CD4-positive, alpha-beta memory T cell (primary cell): ENCODE measurements at places on chromosomes 6 and 20. TPM values are rescaled to one million over a fixed set of nuclear protein-coding genes. Genes with fewer than 3 reads are reported as not detected.

CCN2 gene
- polyA plus RNA-seq: not detected

ENPP1 gene
- 0.03 TPM for polyA plus RNA-seq

ACTL10 gene
- 5.3 TPM for polyA plus RNA-seq

EPHA7 gene
- not detected for polyA plus RNA-seq

DNAAF9 gene
- 1.6 TPM for polyA plus RNA-seq

MMP24 gene
- polyA plus RNA-seq: 0.07 TPM

FAM217A gene
- not detected for polyA plus RNA-seq

POPDC3 gene
- not detected for polyA plus RNA-seq

DNA sequence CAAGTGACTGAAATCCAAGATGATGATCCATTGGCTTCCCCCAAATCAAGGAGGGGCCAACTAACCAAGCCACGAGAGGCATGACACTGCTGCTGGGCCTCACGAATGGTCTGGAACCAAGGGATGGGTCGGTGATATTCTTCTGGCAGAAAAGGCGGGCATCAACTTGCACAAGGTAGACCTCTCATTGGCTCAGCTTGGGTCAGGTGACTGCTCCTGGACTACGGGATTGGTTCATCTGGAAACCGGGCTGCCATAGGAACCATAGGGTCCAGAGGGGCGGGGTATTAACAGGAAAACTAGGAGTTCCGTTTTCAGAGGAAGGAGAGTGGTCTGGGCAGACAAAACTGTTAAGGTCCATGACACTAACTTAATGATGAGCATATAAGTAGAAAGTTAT lies 100.9 kb downstream of the TFAP2C start:
- H3K36me3 ChIP-seq: no peaks in the 10 kb centered on the region
- no peak overlapping the region for H3K4me3 ChIP-seq

DNA sequence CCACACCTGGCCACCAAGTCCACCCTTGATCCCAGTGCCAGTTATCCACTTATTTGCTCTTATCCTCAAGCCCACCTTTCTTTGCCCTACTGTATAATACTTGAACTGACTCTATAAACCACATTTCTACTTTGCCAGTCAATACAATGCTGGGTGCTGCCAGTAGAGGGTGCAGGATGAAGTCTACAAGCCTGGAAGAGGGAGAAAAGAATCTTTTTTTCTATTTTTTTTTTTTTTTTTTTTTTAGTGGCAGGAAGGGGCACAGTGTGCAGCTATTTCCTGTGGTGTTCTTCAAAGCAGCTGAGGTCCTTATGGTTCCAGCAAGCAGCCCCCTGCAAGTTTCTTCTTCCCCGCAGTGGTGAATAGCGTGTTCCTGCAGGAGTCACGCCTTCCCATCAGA lies 22.2 kb upstream of the GABRR1 start:
- peak; percentile 30 for DNase-seq
- H3K27me3 ChIP-seq: no peaks in the 10 kb centered on the region
- no peaks in the 10 kb centered on the region for H3K36me3 ChIP-seq

DNA sequence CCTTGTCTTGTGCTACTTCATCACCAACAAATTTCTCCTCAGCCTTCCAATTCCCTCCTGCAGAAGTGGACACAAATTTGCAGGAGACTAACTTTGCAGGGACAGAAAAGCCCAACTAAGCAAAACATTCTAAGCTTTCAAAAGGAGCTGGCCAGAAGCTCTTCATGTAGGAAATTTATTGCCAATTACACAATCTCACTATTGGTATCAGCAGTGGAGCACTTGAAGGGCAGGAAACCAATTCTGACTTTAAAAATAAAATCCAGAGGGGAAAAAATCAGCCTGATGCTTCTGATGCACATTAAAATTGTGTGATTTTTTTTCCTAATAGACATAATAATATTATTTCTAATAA lies 193.3 kb downstream of the LY86 start:
- no peaks in the 10 kb centered on the region for H3K4me1 ChIP-seq
- no peak overlapping the region for H3K4me3 ChIP-seq
- H3K36me3 ChIP-seq: no peaks in the 10 kb centered on the region
- H3K27me3 ChIP-seq: no peaks in the 10 kb centered on the region
- no peak for DNase-seq
- H3K27ac ChIP-seq: no peak overlapping the region

DNA sequence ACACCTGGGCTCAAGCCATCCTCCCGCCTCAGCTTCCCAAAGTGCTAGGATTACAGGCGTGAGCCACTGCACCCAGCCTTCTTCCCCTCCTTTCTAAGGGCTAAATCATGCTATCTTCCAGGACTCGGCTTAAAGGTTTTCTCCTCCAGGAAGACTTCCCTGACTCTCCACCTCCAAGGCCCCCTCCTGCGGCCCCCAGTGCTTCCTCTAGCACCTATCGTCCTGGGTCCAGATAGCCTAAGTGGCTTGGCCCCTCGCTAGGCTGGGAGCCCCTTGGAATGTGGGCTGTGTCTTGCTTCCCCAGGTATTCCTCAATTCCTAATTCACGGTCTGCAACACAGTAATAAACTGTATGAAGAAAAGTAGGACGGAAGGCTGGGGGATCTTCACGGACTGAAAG lies 36.7 kb downstream of the PIM1 start:
- H3K4me1 ChIP-seq: peaks cover 62% of the 10 kb centered on the region
- DNase-seq: no peak
- H3K36me3 ChIP-seq: no peaks in the 10 kb centered on the region
- no peak overlapping the region for H3K4me3 ChIP-seq
- no peak overlapping the region for H3K27ac ChIP-seq
- no peaks in the 10 kb centered on the region for H3K27me3 ChIP-seq

GRCh38 chr6:90326404-90327057 lies 29.9 kb upstream of the BACH2 start:
- no peak overlapping the region for H3K27ac ChIP-seq
- no peaks in the 10 kb centered on the region for H3K27me3 ChIP-seq
- H3K36me3 ChIP-seq: no peaks in the 10 kb centered on the region

DNA sequence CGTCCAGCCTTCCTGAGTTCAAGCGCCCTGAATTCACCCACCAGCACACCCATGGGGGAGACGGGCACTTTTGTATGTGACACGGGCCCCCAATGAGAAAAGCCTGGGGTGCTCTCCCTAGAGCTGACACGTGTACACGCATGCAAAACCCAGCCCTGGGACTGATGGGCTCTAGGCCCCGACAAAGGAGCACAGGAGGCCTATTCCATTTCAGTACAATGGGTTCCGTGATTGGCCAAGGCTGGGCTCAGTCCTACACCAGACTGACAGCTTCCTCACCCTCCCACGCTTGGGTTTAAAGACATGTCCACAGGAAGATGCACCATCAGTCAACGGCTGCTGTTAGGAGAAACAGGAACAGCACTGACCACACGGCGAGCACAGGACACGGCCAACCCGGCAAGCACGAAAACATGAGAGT lies 8.8 kb downstream of the ZBTB46 start:
- DNase-seq: no peak
- H3K27me3 ChIP-seq: peaks cover 18% of the 10 kb centered on the region
- H3K4me1 ChIP-seq: no peaks in the 10 kb centered on the region
- no peak overlapping the region for H3K27ac ChIP-seq
- H3K4me3 ChIP-seq: no peak overlapping the region

GRCh38 chr6:33836806-33837469 lies 33.1 kb upstream of the MLN start:
- peaks cover 18% of the 10 kb centered on the region for H3K4me1 ChIP-seq
- no peaks in the 10 kb centered on the region for H3K36me3 ChIP-seq
- H3K4me3 ChIP-seq: no peak overlapping the region
- no peak for DNase-seq

DNA sequence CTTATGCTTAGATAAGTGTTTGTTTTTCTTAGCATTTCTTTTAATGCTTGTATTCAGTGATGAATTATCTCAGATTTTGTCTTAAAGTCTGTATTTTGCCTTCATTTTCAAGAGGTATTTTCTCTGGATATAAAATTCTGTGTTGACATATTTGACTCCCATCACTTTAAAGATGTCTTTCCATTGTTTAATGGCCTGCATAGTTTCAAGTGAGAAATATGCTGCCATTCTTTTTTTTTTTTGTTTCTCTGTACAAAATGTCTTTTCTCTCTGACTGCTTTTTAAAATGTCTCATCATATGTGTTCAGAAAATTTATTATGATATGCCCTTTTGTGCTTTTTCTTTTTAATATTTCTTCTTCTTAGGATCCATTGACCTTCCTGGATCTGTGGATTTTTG lies 578.0 kb upstream of the NOX3 start:
- no peaks in the 10 kb centered on the region for H3K36me3 ChIP-seq
- no peak for DNase-seq
- no peaks in the 10 kb centered on the region for H3K4me1 ChIP-seq
- H3K27ac ChIP-seq: no peak overlapping the region
- no peak overlapping the region for H3K4me3 ChIP-seq
- H3K27me3 ChIP-seq: no peaks in the 10 kb centered on the region

DNA sequence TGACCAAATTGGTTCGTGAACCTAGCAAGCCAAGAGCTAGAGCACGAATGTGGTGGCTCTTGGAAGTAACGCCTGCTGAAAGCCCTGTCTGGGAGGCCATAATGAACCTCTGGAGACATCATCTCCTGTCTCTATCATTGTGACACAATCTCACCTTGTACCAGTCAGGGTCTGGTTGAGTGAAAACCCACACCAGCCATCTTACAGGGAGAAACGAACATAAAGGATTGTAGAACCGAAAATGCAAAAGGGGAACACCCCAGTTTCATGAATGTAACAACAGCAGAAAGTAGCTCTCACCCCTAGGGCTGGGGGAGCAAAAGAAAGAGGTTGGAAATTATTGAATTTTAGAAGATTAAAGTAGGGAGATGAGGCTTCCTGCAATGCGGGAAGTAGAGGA lies 50.9 kb upstream of the TAB2 start:
- H3K36me3 ChIP-seq: no peaks in the 10 kb centered on the region
- H3K27ac ChIP-seq: no peak overlapping the region
- no peak for DNase-seq
- H3K4me1 ChIP-seq: peaks cover 35% of the 10 kb centered on the region

DNA sequence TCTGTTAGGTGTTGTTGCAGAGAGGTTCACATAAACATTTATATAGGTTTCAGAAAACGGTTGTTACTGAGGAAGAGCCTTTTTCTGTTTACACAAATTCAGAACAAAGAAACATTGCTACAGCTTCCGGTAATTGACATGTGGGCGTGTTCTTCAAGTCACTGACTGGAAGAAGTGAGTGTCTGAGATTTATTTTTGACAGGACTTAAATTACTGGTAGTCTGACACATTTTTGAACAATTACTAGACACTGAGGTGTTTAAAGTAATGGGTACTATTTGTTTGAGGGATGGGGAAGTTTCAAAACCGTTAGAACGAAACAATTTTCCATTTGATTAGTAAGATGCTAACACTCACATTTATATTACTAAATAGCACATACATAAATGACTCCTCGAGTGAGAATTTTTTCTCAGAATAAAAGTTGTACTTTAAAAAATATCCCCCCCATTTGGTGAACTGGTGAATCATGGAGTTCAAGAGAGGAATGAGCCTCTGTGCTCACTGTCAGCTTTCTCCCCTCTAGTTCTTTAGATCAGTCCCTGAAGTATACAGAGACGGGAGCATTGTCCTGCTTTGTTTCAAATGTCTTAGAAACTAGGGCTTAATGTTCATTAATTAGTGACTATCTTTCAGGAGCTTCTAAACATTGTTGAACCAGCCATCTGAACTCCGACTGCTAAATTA lies 98.7 kb downstream of the TSHZ2 start:
- no peak for DNase-seq
- H3K27ac ChIP-seq: no peak overlapping the region
- H3K36me3 ChIP-seq: no peaks in the 10 kb centered on the region
- H3K27me3 ChIP-seq: no peaks in the 10 kb centered on the region
- peaks cover 25% of the 10 kb centered on the region for H3K4me1 ChIP-seq

- H3K27ac ChIP-seq: no peak overlapping the region
- H3K4me3 ChIP-seq: no peak overlapping the region
- peaks cover 10% of the 10 kb centered on the region for H3K4me1 ChIP-seq
These were observed 10.9 kb upstream of the LPIN3 start for GRCh38 chr20:41329435-41330342.

- peak; percentile 66 for DNase-seq
- H3K27me3 ChIP-seq: no peaks in the 10 kb centered on the region
- peak within 1 kb of the TSS; percentile 80 for H3K27ac ChIP-seq
- H3K36me3 ChIP-seq: peaks cover 9% of the 10 kb centered on the region
- peaks cover 59% of the 10 kb centered on the region for H3K4me1 ChIP-seq
These were observed at the start of gene CASS4 for GRCh38 chr20:56411759-56412472. Gene CASS4 (plus strand): TSS chr20:56412260. CDS start chr20:56412459, 199 bp downstream.

- no peak overlapping the region for H3K4me3 ChIP-seq
- H3K27me3 ChIP-seq: no peaks in the 10 kb centered on the region
- peaks cover 72% of the 10 kb centered on the region for H3K4me1 ChIP-seq
- H3K27ac ChIP-seq: no peak overlapping the region
These were observed 19.9 kb downstream of the ATXN1 start for GRCh38 chr6:16741112-16742016.

- H3K27me3 ChIP-seq: no peaks in the 10 kb centered on the region
- H3K4me3 ChIP-seq: no peak overlapping the region
- DNase-seq: no peak
- H3K36me3 ChIP-seq: no peaks in the 10 kb centered on the region
These were observed 52.3 kb upstream of the IFNGR1 start for GRCh38 chr6:137271245-137272183.

DNA sequence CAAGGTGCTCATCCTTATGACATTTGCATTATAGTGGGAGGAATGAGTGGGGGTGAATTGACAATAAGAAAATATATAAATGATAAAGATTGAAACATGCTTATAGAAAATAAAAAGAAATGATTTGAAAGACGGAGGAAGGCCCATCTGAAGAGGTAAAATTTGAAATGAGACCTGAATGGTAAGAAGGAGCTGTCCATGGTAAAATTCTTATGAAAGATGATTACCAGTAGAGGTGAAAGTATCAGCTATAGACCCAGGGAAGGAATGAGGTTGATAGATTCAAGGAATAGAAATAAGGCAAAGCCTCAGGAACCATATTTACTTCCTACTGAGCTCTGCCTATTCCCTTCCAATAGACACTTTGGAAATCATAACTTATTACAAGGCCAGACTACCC lies 149.7 kb downstream of the HTR1B start:
- no peak for DNase-seq
- no peak overlapping the region for H3K27ac ChIP-seq
- H3K27me3 ChIP-seq: no peaks in the 10 kb centered on the region
- no peaks in the 10 kb centered on the region for H3K4me1 ChIP-seq
- H3K4me3 ChIP-seq: no peak overlapping the region

DNA sequence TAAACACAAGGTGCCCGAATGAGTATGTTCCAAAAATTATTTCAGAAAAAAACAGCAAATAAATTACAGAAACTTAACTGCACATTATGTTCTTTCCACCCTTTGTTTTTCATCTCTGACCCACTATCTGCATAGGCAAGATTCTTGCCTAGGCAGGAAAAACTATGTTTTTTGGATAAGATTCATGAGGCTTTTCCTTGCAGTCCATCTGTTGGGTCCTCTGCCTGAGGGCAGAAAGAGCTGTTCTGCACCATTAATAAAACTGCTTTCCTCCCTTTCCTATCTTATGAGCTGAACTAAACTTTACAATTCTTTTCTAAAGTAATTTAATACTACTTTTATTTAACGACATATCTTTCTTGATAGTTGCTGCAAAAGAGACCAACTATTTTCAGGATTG lies 21.1 kb downstream of the ENPP1 start:
- H3K27ac ChIP-seq: no peak overlapping the region
- no peaks in the 10 kb centered on the region for H3K36me3 ChIP-seq
- no peak for DNase-seq
- H3K4me3 ChIP-seq: no peak overlapping the region
- H3K4me1 ChIP-seq: no peaks in the 10 kb centered on the region
